Naive thymus-derived CD4-positive, alpha-beta T cell (primary cell): ENCODE measurements at places on chromosomes 3 and 15. TPM values are rescaled to one million over a fixed set of nuclear protein-coding genes. Genes with fewer than 3 reads are reported as not detected.

The GREM1 gene
- total RNA-seq: not detected

The GOLGA8K gene
- total RNA-seq: 0.36 and 0.76 TPM in 2 replicates

The PFKFB4 gene
- 3.0 TPM for total RNA-seq

The TRH gene
- not detected in 2 replicates for total RNA-seq

The CADM2 gene
- not detected for total RNA-seq

DNA sequence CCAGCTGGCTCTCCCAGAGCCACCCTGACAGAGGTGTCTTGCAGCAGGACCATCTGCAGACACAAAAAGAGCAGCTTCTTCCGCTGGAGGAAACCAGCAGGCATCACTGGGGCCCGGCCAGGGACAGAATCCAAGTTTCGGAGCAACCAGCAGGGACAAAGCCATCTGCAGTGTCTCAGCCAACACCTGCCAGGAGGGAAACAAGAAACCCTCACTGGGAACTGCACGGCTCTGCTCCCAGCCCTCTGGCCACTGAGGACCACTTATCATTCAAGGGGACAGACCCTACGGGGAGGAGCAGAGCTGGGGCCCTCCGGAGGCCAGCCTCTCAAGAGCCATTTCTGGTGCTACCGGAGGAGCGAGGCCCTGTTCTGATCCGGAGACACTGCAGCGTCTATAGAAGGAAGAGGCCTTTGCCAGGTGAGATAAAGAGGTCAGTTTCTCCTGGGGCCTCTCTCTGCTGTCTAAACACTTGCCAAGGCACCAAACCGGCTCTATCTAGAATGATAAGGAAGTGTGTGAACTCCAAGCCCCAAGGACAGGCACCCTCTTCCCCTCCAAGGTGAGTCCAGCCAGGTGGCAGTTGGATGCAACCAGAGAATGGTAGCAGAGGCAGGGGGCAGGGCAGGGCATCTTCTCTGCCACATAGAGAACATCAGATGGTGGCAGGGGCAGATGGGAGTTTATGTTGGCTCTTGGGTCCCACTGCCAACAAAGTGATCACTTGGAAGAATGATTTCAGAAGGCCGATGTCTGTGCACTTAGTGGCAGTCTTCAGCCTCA is 89.0 kb downstream of the CHSY1 start:
- H3K27ac ChIP-seq: no peak overlapping the region
- no peaks in the 10 kb centered on the region for H3K36me3 ChIP-seq
- no peaks in the 10 kb centered on the region for H3K27me3 ChIP-seq
- DNase-seq: no peak
- H3K4me3 ChIP-seq: no peak overlapping the region

- H3K27ac ChIP-seq: no peak overlapping the region
- no peak overlapping the region for H3K4me3 ChIP-seq
- H3K27me3 ChIP-seq: no peaks in the 10 kb centered on the region
- no peaks in the 10 kb centered on the region for H3K36me3 ChIP-seq
- no peaks in the 10 kb centered on the region for H3K4me1 ChIP-seq
- DNase-seq: no peak
Measured at GRCh38 chr15:76533060-76533820, 196.7 kb downstream of the ISL2 start.

DNA sequence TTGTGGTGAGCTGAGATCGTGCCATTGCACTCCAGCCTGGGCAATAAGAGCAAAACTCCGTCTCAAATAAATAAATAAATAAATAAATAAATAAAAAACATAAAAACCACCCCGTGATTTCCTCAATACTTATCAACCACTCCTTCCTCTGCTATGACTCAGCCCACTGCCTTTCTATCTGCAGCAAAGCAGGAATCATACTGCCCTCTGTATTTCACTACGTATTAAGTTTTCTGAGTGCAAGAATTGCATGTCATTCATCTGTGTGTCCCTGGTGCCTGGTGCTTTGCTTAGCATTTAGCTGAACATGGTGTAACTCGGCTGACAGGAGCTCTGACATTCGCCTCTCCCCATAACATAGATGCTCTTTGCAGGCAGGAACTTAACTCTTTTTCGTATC is 7.1 kb downstream of the LSG1 start:
- H3K27me3 ChIP-seq: no peaks in the 10 kb centered on the region
- no peaks in the 10 kb centered on the region for H3K4me1 ChIP-seq
- no peak overlapping the region for H3K27ac ChIP-seq
- H3K4me3 ChIP-seq: no peak overlapping the region
- H3K36me3 ChIP-seq: peaks cover 8% of the 10 kb centered on the region

GRCh38 chr15:63473749-63473998 is 30.7 kb upstream of the USP3 start:
- H3K4me1 ChIP-seq: peaks cover 6% of the 10 kb centered on the region
- H3K27me3 ChIP-seq: no peaks in the 10 kb centered on the region
- H3K4me3 ChIP-seq: no peak overlapping the region
- H3K36me3 ChIP-seq: no peaks in the 10 kb centered on the region
- H3K27ac ChIP-seq: peak overlapping the region; percentile 50
- DNase-seq: no peak

DNA sequence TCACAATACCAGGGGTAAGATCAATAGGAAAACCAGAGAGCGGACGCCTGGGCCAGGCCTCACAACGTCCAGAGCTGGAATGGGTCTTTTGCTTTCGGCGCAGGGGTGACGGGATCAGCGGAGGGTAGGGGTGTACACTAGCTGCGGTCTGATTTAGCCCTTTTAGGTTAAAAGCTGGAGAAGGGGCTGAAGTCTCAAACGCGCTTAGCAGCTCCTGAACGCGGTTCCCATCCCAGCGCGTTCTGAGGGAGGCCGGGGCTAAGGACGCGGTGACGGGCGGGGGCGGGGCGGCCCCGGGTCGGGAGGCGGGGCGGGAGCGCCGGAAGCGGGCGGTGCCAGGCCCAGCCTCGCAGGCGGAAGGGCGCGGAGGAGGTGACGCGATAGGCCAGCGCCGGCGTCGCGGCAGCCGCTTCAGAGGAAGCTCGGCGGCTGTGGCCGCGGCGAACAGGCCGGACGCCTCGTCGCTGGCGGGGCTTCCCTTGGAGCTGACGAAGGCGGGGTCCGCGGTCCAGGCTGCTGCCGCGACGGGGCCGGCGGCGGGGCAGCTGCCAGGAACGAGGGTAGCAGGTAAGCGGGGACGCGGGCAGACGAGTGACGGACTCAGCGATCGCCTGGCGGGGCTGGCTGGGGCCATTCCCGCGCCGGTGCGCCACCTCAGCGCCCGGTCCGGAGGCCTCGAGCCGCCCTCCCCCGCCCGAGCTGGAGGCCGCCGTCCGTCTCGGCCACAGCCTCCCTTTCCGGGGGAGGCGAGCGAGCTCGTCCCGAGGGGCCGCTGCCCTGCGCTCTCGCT is at the start of gene SENP5:
Gene SENP5, plus strand, starts transcription at position 414 of the 790 bp plus-strand sequence. CDS start 17,262 bp downstream, outside the sequence.
- peak; percentile 86 for DNase-seq
- no peaks in the 10 kb centered on the region for H3K27me3 ChIP-seq
- H3K27ac ChIP-seq: peak within 1 kb of the TSS; percentile 98

DNA sequence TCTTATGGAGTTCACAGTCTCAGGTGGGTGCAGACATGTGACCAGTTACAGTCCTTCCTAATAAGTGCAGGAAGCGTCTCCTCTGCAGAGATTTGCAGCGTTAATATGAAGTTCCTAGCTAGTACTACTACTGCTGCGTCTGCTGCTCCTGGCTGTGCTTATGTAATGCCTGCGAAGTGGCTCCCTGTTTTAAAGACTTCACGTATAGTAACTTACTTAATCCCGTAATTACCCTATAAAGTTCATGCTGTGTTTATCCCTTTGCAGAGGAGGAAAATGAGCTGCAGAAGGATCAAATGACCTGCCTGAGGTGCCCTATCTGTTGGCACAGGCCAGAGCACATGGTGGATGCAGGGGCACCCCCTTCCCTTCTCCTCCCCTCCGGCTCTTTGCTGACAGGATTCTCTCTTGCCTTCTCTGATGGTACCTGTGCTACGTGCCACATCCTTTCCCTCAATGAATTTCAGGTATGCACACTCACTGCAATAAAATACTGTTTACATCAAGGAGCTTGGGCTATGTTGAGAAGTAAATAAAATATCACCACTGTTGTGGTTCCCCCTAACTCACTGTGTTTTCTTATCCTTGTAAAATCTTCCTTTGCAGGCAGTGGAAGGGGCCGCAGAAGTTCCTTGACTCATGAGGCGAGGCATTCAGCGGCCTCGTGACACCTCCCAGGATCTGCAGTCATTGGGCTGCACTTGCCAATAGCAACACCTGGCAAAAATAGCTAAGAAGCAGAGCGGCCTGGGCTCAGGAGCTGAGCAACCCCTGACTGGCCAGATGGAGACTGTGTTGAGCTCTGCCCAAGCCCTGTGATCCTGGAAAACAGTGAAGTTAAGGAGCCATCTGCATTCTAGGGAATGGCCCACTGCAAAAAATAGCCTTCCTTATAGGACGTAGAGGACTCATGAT is 188.9 kb upstream of the ATP10A start:
- DNase-seq: no peak
- no peaks in the 10 kb centered on the region for H3K4me1 ChIP-seq
- no peak overlapping the region for H3K27ac ChIP-seq
- H3K27me3 ChIP-seq: no peaks in the 10 kb centered on the region

DNA sequence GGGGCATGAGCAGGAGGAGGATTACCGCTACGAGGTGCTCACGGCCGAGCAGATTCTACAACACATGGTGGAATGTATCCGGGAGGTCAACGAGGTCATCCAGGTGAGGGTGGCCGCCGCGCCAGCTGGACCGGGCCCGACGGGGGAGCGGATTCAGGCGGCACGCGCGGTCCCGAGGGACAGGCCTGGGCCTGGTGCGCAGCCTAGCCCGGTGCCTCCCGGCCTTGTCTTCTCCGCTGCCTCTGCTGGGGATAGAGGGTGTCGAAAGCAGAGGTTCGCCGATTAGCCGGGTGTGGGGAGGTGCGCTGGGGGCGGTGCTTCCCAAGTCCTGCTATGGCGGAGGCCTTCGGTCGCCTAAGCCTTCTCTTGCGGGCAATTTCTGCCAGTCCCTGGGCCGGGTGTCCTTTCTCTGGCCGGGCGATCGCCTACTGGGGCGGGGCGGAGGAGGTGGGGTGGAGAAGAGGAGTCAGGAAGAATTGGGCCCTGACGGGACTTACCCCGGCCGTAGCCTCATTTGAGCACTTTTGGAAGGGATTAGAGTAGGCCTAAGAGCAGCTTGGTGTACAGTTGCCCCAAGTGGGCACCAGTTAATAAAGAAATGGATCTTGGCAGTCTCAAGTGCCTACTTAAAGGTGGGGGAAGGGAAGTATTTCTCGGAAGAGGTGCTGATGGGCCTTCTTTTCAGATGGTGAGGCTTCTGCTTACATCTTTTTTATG is 940 bp downstream of the ARIH1 start:
- H3K4me1 ChIP-seq: peaks cover 45% of the 10 kb centered on the region
- peak overlapping the region; percentile 95 for H3K4me3 ChIP-seq
- peak overlapping the region; percentile 99 for H3K27ac ChIP-seq
- peak; percentile 88 for DNase-seq
- no peaks in the 10 kb centered on the region for H3K36me3 ChIP-seq

- no peak overlapping the region for H3K27ac ChIP-seq
- no peaks in the 10 kb centered on the region for H3K27me3 ChIP-seq
- no peaks in the 10 kb centered on the region for H3K36me3 ChIP-seq
- DNase-seq: no peak
Measured at GRCh38 chr3:116059421-116060096, 385.7 kb downstream of the LSAMP start.

DNA sequence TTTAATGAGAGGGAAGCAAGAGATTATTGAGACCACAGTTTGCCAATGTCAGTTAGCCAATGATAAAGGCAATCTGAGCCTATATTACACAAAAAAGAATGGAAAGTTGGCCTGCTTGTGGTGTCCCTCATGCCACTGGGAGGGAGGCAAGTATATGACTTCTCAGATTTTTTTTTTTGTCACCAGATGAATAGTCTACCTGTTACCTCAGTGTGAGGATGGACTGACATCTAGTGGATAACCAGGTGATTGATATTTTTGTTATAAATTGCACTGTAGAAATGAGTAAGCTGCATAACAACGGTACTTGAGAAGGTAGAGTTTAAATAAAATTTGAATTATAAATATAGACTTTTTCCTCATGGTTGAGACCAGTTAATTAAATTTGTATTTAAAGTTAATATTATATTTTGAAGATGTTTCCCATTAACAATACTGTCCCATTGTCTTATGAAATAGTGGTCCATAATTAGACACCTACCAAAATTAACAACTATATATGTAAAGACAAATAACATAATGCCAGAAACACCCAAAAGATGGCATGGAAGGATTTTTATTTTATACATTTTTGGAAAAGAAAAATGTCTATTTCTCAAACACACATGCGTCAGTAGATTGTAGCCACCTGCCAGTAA is 237.8 kb upstream of the GADL1 start:
- H3K4me3 ChIP-seq: no peak overlapping the region
- H3K4me1 ChIP-seq: no peaks in the 10 kb centered on the region
- H3K27ac ChIP-seq: no peak overlapping the region
- H3K27me3 ChIP-seq: no peaks in the 10 kb centered on the region
- no peaks in the 10 kb centered on the region for H3K36me3 ChIP-seq
- DNase-seq: peak; percentile 33

DNA sequence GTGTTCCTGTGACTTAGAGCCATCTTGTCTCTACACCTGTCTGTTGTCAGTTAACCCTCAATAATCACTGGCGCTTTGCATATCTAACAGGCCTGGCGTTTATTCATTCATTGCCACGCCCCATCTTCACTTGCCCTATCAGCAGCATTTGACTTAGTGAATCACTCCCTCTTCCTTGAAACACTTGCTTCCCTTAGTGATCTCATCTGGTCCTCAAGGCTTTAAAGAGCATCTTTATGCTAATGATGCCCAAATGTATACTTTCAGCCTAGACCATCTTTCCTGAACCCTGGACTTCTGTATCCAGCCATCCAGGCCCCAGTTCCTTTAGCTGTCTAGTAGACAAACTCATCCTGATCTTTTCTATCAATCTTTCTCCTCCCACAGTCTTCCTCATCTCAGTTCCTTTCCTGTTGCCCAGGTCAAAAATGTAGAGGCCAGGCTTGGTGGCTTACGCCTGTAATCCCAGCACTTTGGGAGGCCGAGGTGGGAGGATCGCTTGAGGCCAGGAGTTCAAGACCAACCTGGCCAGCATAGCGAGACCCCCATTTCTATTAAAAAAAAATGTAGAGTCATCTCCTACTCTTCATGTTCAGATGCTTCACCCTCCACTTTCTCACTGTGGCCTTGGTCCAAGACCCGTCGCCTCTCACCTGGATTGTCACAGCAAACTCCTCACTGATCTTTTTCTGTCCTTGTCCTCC is 1.4 kb upstream of the IGDCC4 start:
- no peak overlapping the region for H3K27ac ChIP-seq
- no peaks in the 10 kb centered on the region for H3K36me3 ChIP-seq
- no peak overlapping the region for H3K4me3 ChIP-seq
- DNase-seq: no peak

DNA sequence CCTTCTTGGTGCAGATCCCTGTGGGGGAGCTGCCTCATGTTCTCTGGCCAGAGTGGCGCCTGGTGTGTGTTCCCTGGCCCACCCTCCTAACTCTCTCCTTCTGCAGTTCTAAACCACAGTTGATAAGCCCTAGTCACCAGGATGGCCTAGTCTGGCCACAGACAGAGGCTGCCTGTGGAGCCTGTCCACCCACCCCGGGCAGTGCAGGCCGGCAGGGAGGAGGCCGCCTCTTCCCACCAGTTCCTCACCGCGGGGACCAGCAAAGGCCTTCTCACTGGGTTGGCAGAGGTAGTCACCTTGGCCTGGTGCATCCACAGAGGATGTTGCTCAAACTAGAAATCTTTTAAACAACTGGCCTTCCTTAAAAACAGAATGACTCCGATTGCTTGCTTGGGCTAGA is 276.4 kb upstream of the TTC14 start:
- H3K27me3 ChIP-seq: no peaks in the 10 kb centered on the region
- no peaks in the 10 kb centered on the region for H3K4me1 ChIP-seq
- no peak overlapping the region for H3K27ac ChIP-seq
- no peak for DNase-seq
- H3K4me3 ChIP-seq: no peak overlapping the region
- H3K36me3 ChIP-seq: no peaks in the 10 kb centered on the region

- peak overlapping the region; percentile 89 for H3K27ac ChIP-seq
- H3K4me1 ChIP-seq: peaks cover 10% of the 10 kb centered on the region
- H3K4me3 ChIP-seq: peak overlapping the region; percentile 81
- H3K27me3 ChIP-seq: no peaks in the 10 kb centered on the region
- H3K36me3 ChIP-seq: peaks cover 8% of the 10 kb centered on the region
Measured at GRCh38 chr3:121834157-121834670, 646 bp downstream of the IQCB1 start.
